ENCODE measurements at places on chromosomes 2 and 18.
A peak's percentile ranks its signal among the peaks of the same experiment; 100 is the strongest.

GRCh38 chr2:98028931-98029717, 33.4 kb upstream of the TMEM131 start:
- no peak for DNase-seq

- no peak for DNase-seq
Measured at GRCh38 chr18:55406451-55406991, 181.5 kb downstream of the TCF4 start.

- peak; percentile 26 for DNase-seq
Measured at GRCh38 chr2:86286516-86286915, 50.9 kb downstream of the REEP1 start.

DNA sequence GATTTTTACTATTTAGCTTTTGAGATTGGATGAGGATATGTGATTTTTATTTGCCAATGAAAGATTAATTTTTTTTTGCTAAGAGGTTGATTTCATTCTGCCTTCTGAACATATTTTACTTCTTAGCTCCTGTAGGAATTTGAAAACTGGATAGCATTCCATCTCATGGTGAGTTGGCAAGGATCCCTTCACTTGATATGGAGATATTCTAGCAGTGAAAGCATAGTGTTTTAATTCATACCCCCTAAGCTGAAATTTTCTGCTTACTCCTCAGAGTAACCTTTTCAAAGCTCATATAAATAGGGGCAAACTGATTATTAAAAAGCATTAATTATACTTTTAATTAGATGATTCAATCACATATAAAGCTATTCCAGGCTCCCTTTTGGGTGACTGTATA, 61.0 kb upstream of the KCNJ3 start:
- no peak for DNase-seq

DNA sequence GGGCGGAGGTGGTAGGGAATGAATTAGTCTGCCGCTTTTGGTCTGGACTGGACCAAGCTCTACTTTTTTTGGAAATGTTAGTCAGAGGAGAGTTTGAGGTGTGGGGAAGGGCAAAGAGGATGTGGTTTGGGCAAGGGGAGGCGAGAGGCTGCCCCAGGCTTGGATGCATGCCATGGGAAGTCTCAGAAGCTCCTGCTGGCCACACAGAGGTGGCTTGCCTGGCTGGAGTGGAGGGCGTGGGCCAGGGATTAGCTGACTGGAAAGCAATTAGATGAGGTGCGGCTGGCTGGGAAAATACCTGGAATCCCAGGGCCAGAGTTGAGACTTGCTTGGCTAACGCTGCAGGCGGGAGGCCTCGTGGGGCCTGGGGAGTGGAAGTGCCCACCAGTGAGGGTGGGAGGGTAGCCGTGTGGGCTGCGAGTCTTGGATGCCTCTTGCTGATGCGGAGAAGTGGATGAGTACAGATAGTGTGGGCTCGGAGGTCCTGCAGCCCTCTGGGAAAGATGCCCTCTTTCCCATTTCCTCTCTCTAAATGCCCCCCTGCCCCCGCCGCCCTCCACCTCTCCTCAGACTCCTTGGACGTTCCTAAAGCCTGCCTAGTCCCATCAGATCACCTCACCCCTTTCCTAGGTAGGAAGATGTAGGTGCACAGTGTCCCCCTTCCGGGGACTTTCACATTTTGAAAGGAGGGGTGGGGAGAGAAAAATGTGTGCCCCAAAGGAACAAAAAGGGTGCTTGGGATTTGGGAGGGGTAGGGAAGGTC, 117.6 kb downstream of the SMAD7 start:
- DNase-seq = no peak

DNA sequence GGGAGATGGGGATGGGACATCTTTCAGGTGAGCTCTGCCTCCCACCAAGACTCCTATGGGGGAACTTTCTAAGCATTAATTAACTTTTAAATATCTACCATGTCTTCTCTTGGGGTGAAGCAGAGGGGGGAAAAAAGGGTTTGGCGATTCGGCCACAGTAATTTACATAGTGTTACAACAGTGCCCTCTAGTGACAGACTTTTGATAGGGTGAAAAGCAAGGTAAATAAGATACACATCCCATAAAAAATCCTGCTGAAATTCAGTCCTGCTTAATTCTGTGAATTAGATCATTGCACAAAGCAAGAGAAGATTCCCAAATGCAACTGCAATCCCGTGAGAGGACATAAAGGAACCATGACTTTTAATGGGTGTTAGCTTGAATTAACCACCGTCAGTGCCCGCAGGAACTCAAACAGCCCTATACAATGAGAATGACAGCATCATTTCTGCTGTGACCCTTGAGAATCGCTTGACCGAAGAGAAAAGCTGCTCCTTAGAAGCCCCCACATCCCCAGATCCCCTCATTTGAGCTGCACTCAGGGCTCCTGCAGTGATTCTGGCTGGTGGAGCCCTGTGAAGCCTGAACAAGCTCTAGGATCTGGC, 32.8 kb downstream of the FAM124B start:
- DNase-seq = peak; percentile 49

DNA sequence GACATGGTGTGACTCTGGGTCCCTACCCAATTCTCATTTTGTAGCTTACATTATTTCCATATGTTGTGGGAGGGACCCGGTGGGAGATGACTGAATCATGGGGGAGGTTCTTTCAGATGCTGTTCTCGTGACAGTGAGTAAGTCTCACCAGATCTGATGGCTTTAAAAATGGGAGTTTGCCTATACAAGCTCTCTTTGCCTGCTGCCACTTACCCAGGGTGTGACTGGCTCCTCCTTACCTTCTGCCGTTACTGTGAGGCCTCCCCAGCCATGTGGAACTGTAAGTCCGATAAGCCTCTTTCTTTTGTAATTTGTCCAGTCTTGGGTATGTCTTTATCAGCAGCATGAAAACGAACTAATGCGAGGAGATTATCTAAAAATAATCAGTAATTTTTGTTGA, 1683.2 kb upstream of the SLC39A10 start:
- no peak for DNase-seq

GRCh38 chr2:239018271-239019182, 170.6 kb downstream of the TWIST2 start:
- DNase-seq = no peak

- DNase-seq = no peak
Measured at GRCh38 chr2:40244251-40244650, 207.6 kb downstream of the SLC8A1 start.

DNA sequence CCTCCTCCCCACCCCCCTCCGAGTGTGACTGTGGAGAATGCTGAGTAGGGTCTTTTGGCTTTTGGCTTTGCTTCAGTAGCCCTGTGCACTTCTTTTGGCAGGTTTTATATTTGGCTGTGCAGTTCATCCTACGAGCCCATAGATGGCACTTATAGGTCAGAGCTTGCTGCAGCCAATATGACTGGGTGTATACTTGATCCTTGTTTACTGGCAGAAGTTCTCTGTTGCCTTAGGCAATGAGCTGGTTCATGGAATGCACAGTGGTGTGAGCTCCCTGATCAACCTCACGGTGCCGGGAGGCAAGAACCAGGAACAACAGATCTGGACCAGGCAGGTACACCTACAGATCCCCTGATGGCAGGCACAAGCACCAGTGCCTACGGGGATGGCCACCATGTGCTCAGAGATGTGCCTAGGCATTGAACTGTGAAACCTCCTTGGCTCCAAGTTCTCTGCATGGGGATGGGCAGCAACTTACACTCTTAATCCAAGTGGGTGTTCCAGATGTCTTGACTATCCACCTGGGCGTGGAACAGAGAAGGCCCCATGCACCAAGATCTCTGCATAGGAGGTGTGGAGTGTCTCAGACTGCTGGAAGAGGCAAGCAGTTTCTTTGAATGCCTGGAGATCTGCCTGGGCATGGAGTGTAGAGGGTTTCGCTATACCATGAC, 190.4 kb downstream of the KIAA1328 start:
- no peak for DNase-seq

- no peak for DNase-seq
Measured at GRCh38 chr18:13048061-13048595, 57.0 kb downstream of the CEP192 start.

DNA sequence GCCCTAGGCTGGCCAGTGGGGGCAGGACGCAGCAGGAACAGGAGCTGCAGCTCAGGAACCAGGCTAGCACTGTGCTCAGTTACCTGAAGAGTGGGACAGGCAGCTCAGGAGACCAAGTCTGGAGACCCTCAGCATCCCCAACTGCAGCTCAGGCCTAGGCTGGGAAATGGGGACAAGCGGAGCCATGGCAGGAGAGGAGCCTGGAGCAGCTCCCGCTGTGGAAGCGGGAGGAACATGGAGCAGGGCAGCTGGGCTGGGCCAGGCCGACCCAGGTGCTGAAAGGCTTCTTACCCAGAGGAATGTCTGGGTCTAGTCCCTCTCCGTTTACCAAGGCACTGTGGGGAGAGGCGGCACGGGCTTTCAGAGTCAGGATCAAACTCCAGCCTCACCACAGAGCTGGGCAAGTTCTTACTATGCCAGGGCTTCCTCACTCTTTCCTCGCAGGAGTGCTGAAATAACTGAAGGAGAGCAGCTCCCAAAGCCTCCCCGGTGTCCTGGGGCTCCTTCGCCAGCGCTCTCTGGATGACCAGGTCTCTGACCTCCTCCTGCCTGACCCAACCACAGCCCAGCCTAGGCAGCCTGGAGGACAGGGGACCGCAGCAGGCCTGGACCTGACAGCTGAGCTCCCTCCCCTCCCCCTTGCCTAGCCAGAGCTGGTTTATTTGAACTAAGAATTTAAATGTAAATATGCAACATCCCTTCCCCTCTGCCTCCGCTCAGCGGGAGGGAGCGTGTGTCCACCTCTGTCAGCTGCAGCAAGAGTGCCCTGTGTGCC, 247.8 kb upstream of the SIX2 start:
- no peak for DNase-seq

DNA sequence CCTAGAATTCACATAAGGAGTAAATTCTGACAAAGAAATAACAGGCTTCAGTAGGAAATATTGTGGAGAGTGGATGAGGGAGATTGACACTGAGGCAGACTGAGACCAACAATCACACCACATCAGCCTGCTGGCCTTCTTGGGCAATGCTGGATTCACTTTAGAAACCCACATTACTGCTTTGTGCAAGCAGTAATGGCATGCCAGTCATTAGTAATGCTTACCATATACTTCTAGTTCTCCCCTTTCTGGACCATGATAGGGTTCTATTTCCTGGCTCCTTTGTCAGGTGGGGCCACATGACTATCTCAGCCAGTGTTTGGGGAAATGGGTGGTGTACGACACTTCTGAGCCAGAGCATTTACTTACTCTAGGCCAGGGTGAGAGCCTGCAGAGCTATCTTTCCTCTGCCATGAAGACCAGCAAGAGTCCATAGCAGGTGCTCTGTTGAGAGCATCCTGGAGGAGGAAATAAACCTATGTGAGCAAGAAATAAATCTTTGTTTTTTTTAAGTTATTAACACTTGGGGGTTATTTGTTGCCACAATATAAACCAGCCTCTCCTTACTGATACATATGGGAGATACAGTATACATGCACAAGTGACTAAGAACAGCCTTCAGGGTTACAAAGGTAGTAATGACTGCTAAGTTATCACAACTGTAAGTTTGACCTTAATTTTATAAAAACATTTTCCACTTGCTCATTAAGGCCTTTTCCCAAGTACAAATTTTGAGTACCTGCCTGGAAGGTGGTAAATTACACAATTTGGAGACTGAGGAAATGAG, 89.3 kb upstream of the TANK start:
- DNase-seq = no peak

GRCh38 chr2:113157897-113158753, 15.6 kb upstream of the PSD4 start:
- no peak for DNase-seq

GRCh38 chr2:100416935-100417710, at the start of gene CHST10:
CHST10 (minus strand) TSS chr2:100417668; CDS start chr2:100406675, 10,993 bp downstream.
- peak; percentile 11 for DNase-seq

DNA sequence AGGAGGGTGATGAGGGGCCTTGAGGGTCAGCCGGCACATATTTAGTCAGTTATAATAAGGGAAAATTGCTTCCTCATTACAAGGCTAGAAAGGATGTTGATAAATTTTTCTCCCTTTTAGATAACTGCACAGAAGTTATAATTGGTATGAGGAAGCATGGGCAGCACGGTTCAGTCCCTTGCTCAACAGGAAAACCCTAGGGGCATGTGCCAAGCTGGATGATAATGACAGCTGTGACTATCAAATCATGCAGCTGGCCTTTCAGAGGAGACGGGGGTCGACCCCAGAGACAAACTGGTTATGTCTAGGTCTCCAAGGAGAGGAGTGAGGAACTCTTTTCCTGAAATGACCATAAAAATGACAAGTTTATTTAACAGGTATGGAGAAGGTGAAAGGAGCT, 448.1 kb upstream of the VRK2 start:
- DNase-seq = no peak

GRCh38 chr2:47720559-47720958, 62.4 kb upstream of the MSH6 start:
- DNase-seq = no peak

GRCh38 chr2:68934021-68934420, 18.7 kb downstream of the GKN2 start:
- DNase-seq = no peak

DNA sequence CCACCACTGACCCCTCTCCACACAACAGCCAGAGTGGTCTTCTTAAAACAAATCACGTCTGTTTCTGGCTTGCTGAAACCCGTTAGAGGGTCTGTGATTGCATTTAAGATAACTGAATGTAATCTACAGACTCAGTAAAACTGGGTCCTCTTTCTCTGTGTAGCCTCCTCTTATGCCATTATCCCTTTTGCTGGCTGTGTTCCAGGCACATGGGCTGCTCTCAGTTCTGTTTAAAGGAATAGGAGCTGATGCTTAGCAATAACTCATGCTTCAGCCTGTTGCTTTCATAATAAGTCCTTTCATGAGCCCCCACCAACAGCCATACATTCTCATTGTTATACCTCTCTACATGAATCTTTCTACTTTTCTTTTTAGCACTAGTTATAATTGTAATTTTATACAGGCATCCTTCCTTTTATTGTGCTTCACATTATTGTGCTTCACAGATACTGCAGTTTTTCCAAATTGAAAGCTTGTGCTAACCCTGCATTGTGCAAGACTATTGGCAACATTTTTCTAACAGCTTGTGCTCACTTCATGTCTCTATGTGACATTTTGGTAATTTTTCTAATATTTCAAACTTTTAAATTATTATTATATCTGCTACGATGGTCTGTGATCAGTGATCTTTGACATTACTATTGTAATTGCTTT, 782.6 kb downstream of the MBD2 start:
- no peak for DNase-seq

DNA sequence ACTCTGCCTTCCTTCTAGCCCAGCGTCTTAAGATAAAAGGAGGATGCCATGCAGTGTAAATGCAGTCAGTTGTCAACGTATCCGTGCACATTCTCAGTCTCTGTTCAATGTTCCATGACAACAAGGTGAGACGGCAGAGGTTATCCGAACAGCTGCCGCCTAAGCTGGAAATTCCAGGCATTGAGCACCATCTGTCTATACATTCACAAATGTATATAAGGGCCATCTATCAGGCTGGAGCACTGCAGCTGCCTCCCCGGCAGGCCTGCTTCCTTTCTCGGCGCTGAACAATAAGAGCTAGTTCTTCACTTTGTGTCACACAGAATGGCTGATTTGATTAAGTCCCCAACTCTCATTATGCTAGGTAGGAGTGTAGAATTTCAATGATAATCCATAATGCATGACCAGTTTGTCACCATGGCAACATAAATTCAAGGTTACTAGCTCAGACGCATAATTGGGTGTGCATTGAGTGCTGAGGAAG, 282.2 kb upstream of the SOX11 start:
- DNase-seq = no peak

Measured in MM.1S (cell line).